Activated CD4-positive, CD25-positive, alpha-beta regulatory T cell (primary cell): ENCODE measurements at places on chromosomes 4 and X.
A peak's percentile ranks its signal among the peaks of the same experiment; 100 is the strongest.

- DNase-seq, result no peak
Measured at GRCh38 chrX:39626749-39627148, 471.0 kb downstream of the BCOR start.

DNA sequence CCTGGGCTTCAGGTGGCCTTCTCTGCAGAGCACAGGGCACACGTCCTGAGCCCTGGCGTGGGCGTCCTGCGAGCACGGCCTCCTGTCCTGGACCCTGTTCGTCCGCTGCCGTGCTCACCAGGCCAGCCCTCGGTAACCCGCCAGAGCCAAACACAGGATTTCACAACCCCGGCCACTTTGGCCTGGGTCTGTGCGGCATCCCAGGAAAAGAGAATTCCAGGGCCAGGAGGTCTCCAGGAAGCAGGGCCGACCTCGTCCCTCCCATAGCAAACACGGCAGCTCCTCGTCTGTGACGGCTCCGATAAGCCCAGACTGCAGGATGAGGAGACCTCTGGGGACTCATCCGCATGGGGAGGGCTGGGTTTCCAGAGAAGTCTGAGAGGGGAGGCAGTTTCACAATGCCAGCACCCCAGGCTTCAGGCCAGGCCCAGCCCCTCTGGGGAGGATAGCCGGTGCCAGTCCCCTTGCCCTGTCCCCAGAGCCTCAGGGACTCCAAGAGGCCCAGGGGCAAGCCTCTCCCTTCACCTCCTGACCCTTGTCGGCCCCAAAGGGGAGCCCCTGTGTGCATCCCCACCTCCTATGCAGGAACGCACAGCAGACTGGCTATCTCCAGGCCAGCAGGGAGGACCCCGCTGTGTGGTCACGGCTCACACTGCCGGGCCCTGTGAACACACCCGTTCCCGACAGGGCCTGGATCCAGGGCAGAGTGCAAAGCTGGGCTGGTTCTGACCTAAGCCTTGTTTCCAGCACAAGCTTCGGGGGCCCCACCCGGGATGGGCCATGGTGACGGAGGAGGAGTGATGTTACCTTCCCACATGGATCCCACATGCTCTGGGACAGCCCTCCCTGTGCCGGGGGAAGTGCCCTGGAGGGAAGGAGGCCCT is 22.3 kb upstream of the HTRA3 start:
- no peak for DNase-seq

GRCh38 chrX:97639526-97639925 is 755.8 kb downstream of the RPA4 start:
- no peak for DNase-seq

DNA sequence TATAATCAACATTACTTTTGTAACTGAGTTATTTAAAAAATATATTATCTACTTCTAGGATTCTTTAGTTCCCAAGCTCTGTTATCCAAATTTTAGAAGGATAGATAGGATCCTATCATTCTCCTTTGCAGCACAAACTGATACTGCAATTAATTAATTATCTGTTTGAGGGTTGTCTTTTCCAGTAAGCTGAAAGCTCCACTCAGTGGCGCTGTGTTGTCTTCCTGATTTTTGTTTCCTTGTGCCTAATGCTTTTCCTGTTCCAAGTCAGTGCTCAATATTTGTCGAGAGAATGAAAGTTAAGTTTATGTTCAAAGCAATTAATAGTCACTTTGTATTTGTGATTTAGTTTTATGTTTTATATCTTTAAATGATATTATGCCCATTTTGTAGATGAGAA is 107.4 kb upstream of the ANK2 start:
- no peak for DNase-seq

DNA sequence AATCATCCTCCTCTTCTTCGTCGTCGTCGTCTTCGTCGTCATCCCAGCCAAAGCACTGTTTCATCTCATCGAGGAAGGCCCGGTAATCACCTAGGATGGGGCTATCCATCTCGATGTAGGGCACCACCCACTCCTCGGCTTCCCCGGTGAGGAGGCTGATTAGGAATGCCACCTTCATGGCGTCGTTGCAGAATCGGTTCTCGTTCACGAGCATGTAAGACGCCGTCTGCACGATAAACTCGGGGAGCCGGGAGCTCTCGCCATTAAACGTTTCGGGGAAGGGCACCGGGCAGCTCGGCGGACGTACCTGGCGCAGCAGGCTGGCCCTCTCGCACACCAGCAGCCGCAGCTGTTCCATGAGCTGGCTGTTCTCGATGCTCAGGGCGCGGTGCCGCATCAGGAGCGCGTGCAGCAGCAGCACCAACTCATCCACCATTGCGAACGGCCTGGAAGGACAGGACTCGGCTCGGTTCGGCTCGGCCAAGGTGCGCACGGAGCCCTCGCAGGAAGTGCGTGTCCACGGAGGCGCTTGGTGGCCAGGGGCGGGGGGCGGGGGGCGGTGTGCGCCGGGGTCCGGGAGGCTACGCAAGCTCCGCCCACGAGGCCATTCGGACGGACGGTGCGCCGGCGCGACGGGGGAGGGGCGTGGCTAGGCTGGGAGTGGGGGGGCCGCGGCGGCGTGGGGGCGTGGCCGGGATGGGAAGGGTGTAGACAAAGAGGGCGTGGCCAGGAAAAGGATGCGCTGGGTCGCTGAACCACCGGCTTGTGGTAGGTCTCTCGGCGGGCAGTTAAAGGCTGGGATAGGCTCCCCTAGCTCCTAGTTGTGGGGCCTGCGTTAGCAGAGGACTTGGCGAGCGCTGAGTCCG is at the start of gene LDOC1:
Gene LDOC1, minus strand, starts transcription at position 544 of the 866 bp plus-strand sequence. Its CDS starts 108 bp downstream, at position 436.
- DNase-seq, result peak; percentile 23

GRCh38 chr4:70838204-70838603 is 1.5 kb downstream of the GRSF1 start:
- DNase-seq, result no peak

- no peak for DNase-seq
Measured at GRCh38 chrX:725971-726370, 95.4 kb downstream of the SHOX start.

DNA sequence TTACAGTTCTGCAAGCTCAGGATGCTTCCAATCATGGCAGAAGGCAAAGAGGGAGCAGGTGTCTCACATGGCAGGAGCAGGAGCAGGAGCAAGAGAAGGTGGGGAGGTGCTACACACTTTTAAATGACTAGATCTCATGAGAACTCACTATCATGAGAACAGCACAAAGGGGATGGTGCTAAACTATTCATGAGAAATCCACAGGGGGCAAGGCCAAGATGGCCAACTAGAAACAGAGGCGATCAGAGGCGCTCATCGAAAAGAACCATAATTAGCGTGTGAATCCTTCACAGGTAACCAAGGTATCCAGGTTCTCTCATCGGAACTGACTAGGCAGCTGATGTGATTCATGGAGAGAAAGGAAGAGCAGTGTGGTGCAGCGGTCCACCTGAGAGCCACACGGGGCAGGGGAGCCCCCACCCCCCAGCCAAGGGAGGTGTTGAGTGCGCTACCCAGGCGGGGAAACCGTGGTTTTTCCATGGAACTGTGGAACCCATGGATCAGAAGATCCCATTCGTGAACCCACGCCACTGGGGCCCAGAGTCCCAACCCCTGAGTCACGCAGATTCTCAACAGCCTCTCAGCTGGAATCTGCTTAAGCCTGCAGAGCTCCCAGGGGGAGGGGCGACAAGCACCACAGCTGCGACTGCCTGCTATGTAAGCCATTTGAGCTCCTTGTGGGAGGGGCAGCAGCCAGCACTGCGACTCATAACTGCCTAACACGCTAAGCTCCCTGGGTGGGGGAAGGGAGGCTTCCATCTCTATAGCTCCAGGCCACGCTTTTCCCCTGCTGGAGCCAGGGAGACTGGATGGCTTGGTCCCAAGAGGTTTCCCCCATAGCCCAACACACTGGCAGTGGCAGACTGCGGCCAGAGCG is 46.7 kb downstream of the FGF16 start:
- DNase-seq, result no peak

DNA sequence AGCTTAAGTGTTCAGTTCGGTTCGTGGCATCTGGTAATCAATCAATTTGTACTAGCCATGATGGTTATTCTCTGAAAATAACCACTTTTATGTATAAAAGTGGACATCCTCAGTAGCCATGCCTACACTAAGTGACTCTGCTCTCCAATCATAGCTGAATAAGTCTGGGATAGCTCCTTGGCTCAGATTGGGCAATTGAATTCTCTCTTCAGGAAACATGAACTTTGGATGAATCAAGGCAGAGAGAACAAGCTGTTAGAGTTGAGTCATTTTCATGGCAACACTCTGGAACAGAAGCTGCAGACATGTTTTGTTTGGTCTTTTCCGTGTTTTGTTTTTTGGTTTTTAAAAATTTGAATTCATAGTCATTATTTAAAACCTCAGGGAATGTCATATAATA is 66.8 kb upstream of the TMEM164 start:
- no peak for DNase-seq

GRCh38 chrX:17266136-17266535 is 108.9 kb upstream of the NHS start:
- DNase-seq, result no peak

GRCh38 chr4:75741027-75741426 is 16.6 kb downstream of the USO1 start:
- no peak for DNase-seq

DNA sequence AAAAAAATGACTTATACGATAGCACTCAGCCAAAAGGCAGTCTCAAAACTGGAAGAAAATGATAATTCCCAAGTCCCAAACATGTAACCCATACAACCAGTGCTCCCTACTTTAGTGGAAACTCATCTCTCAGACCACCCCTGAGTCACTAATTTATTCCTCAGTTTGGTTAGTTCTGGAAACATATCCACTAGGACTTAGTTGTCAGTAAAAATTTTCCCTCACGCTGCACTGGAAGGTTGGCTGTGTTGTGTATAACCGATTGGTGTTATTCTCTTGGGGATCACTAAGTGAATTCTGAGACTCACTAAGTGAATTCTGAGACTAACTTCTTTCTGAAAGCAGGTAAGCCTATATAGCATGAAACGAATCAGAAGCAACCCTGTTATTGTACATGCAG is 48.5 kb upstream of the GAB1 start:
- no peak for DNase-seq

DNA sequence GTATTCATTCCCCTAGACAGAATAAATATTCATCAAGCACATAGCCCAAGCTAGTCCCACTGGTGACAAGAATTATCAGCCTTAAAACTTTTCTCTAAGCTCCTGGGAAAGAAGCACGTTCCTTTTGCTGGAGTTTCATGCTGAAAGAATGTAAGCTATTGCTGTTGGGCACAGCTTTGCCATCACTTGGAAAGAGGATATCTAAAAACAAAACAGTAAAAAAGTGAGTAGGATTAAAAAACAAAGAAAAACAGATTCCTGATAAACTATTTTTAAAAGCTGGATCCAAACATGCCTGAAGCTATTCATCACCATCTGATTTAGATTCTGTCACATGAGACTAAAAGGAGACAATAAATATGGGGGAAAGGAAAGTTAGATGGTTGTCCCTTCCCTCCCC is 176.8 kb downstream of the SCFD2 start:
- DNase-seq, result no peak

DNA sequence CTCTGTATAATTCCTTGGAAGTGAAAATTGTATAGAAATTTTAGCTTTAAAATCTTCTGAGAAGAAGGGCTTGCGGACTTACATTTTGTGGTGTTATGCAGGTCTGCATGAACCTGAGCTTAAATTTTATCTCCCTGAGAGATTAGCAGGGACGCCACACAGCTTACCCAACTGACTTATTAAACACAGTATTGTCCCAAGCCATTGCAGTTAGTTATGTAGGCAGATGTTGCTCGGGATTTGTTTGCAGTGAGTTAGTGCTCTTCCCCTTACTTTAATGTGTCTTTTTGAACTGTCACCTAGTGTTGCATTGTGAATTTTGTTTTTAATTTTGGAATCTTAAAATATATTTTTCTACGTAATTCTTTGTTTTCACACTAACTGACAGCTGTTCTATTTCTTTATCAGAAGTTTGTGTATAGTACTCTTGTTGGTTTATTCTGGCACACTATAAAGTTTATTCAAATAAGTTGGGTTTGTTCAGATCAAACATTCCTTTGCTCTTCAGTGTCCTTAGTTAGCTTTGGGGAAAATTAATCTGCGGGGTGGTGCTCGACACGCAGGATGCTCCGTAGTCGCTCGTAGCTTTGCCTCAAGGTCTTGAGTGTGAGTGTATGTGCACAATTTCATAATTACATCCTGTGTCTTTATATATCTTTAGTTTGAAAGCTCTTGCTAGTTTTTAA is 145.4 kb downstream of the STIM2 start:
- no peak for DNase-seq

DNA sequence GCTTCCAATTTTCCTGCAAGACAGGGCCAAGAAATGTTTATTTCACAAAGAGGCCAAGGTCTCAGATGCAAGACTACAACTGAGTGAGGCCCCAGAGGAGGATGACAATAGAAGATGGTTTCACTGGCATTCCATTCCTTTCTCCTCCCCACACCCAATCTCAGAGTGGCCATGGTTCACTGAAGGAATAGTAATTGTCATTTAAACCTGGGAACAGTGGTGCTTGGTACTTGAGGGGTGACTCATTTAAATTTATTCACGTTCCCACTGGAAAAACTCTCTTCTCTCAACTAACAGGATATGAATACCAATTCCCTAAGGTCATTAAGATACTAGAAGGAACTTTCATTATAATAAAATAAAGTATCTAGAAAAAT is 35.3 kb upstream of the CXCL8 start:
- no peak for DNase-seq

DNA sequence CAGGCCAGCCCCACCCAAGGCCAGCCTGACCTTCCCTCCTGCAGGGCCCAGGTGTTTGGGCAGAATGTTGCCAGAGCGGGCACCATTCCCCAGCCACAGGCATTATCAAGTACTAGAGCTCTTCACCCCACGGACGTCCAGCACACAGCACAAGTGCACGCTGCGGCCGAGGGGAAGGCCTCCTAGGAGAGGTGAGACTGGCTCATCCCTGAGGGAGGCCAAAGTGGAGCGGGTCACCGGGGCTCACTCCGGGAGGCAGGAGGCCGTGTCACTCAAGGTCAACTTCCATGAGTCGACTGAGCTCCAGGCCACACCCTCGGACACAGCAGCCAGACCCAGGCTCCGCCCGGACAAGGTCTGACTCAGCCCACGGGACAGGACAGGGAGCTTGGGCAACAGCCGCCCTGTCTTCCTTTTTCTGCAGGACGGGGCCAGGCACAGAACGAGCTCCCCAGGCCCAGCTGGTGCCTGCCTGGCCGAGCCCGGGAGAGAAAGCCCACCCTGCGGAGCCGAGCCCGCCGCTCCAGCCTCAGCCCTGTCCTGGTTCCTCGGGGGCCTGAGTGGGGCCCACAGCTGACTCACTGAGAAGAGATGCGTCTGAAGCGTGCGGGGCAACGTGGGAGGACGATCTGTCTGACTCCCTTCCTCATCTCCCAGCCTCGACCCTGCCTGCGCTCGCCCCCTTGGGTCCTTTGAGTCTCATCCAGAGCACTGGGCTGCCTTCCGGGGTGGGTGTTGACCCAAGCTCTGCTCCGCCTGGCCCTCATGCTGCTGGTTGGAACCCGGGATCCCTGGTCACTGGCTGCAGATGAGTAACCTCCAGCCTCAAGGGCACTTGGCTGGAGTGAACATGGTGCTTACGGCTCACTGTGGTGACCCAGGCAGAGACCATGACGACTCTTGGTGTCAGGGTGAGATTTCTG is 1.6 kb downstream of the SLC49A3 start:
- no peak for DNase-seq

DNA sequence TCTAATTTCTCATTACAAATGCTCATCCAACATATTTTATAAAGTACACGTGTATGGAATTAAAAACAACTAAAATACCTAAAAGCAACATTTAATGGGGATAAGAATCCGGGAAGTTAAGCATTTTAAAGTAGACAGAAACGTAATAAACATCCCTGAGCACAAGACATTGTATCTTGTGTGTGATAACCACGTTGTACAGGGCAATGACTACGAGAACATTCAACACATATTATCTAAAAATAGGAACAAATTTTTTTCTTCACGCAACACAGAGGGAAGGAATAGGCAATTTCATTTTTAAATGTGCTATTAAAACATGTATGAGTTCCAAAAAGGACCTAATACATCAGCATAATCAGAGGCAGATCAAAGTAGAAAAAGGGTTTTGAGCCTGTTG is 49.5 kb downstream of the AMMECR1 start:
- no peak for DNase-seq
